Activated CD4-positive, alpha-beta T cell treated with anti-CD3 and anti-CD28 coated beads, Interleukin-2, amount 10 ng/mL, durations not matched to agents 7 days and 5 days (primary cell): ENCODE measurements at places on chromosomes 1 and 21. TPM values are rescaled to one million over a fixed set of nuclear protein-coding genes. Genes with fewer than 3 reads are reported as not detected.

CR1 gene
- 0.20 TPM for total RNA-seq

SLC30A2 gene
- not detected for total RNA-seq

HMCN1 gene
- total RNA-seq = 0.21 TPM

SPRR1B gene
- total RNA-seq = not detected

DNA sequence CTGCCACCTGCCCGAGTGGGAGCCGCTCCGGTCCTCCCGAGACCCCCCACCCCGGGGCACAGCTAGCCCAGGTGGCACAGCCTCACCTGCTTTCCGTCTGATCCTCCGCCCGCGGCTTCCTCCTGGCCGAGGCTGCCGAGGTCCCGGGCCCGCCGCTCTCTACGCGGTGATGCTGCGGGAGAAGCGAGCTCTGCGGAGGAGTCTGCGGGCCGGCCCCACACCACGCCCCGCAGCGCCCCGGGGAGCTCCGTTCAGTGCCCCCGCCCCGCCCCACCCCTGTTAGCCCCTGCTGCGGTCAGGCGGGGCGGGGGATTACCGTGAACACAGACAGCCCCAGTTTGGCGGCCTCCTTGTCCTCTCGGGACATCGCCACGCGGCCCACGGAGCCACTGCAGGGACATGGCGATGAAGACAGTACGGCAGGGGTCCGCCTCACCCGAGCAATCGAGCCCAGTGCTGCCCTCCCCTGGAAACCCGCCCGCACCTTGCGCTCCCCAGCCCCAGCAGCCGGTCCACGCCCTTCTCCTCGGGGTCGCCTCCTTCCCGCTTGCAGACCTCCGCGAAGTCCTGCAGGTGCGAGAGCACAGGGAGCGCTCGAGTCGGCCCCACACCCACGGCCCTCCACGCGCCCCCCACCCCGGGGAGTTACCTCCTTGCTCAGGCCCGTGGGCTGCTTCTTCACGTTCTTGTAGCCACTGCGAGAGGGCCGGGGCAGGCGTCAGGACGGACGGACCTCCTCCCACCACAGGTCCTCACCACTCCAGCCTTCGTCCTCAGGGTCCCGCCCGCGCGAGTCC, 933 bp downstream of the C1orf35 start:
- peak; percentile 60 for DNase-seq

DNA sequence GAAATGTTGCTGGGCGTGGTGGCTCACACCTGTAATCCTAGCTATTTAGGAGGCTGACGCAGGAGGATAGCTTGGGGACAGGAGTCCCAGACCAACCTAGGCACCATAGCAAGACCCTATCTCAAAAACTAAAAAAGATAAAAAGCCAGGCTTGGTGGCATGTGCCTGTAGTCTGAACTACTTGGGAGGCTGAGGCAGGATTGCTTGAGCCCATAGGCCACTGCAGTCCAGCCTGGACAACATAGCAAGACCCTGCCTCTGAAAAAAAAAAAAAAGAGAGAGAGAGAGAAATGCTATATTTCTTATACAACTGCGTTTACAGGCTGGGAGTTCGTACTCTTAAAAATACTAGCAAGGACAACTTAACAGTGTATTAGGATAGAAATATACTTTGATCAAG, 46.2 kb upstream of the SPOCD1 start:
- DNase-seq = no peak

GRCh38 chr1:87170157-87170556, 158.5 kb upstream of the LMO4 start:
- no peak for DNase-seq

DNA sequence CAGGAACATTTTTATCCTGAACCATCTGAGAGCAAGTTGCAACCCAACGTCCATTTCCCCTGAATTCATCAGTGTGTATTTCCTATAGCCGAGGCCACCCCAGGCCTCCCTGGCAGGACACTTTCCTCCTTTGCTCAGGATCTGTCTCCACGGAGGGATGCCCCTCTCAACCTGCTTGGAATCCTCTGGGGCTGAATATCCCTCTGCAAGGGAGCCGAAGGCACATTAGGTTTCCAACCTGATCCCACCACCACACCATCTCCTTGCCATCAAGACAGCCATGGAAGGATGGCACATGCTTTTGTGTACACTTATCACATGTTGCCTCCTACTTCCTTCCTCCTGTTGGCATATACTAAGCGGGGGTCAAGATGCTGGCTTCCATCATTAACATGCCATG, 74.8 kb upstream of the EDN2 start:
- DNase-seq = no peak

GRCh38 chr1:112614460-112615065, 4.4 kb downstream of the ST7L start:
- DNase-seq = peak; percentile 29

GRCh38 chr21:42125571-42126544, 54.7 kb downstream of the UMODL1 start:
- no peak for DNase-seq

DNA sequence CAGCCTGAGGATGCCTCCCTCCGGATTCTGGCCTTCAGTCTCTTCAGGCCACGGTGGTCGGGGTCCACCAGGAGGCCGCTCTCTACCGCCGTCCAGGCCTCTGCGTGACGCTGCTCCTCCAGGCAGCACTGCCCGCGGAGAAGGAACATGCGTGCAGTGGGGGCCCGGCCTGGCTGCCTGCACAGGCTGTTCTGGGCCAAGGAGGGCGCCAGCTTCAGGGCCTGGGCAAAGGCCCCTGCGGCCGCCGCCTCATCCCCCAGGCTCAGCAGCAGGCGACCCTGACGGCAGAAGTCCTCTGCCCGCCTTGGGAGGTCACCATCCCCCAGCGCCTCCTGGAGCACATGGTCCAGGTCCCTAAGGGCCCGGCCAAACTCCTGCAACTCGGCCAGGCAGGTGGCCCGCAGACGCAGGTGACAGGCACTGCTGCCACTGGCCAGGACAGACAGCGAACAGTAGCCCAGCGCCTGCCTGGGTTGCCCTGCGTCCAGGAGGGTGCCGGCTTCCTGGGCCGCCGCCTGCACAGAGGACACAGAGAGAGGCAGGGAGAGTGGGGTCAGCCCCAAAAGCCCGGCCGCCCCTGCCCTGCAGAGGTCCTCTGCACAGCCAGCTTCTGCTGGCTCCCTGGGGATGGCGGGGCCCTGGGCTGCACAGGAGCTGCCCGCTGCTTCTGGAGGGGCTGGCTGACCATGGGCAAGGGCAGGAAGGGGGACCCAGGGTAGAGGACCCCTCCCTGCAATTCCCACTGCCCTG, 8.7 kb upstream of the MMEL1 start:
- no peak for DNase-seq

- no peak for DNase-seq
Observed at GRCh38 chr1:180158149-180159147, 3.8 kb downstream of the QSOX1 start.
